Breast epithelium (tissue), 4 donors: ENCODE measurements at places on chromosomes 1 and 21. TPM values are rescaled to one million over a fixed set of nuclear protein-coding genes. Genes with fewer than 3 reads are reported as not detected.
A peak's percentile ranks its signal among the peaks of the same experiment; 100 is the strongest.

DNA sequence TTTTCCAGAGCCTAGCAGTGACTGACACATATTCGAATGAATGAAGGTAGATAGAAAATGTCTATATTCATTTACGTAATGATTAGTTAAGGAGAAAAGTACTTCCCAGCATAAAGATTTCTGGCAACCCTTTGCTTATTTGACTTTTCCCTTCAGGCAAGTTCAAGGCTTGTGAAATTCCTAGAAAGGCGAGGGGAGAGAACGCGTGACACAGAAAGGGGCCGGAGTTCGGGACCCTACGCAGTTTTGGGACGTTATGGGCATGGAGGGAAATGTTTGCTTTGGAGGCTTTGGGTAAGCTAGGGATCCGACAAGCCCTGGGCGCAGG is 472 bp upstream of the USP25 start:
- no peak for DNase-seq

GRCh38 chr1:218926631-218927030 is 247.0 kb upstream of the LYPLAL1 start:
- no peak for DNase-seq

GRCh38 chr1:86430376-86430775 is 6.4 kb downstream of the CLCA2 start:
- no peak for DNase-seq

UBL4B gene
- 0.29 TPM for total RNA-seq

- no peak for DNase-seq
Measured at GRCh38 chr1:23577056-23578004, 18.0 kb upstream of the ID3 start.

- DNase-seq: no peak
Measured at GRCh38 chr21:25925064-25925800, 190.5 kb downstream of the GABPA start.

NHLH1 gene
- not detected for total RNA-seq

DNA sequence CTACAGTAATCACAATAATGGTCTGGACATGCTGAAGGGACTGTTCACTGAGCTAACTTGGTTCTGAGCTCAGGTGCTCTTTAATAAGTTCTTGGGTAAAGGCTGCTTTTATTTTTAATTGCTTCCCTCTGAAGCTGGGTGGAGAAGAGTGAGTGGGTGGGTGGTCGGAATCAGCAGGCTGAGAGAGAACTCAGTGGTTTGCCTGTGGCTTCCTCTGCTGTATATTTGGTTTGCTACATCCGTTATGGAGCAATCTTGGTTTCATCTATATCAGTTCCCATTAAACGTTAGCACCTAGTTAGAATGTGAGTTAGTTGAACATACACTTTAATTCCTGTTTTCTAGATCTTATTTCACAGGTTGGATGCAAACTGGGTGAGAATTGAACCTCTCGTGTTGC is 23.3 kb downstream of the CNIH4 start:
- no peak for DNase-seq

HLX gene
- total RNA-seq: 15.1 TPM

DNA sequence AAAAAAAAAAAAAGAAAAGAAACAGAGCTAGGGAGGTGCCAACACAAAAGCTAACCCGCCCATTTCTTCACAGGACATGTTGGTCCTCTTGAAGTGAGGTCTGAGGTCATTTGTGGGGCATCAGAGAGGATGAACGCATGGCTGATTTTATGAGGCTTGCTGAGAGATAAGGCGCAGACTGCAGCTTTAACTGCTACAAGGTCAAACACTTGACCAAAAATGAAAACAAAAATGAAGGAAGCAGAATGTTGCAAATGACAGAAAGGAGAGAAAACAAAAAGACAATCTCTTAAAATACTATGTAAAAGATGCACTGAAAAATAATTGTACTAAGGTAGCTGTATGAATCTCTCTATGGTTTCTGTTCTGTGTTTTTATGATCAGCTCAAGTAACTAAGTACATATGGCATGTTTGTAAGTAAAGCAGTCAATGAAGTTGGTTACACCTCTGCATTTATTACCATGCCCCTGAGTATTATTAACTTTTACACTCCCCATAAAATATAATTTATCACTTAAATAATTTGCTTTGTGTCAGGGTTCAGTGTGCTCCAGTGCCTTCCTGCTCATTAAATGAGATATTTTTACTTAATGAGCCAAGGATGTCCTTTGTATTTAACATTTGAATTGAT is 249.1 kb upstream of the NR5A2 start:
- DNase-seq: no peak

PLA2G2F gene
- total RNA-seq: not detected

GRCh38 chr1:178881950-178882349 is 11.1 kb upstream of the ANGPTL1 start:
- no peak for DNase-seq

SLC26A9 gene
- not detected for total RNA-seq

PTCH2 gene
- 2.2 TPM for total RNA-seq

- no peak for DNase-seq
Measured at GRCh38 chr1:183279835-183280234, 93.8 kb downstream of the LAMC2 start.

RIMKLA gene
- 0.66 TPM for total RNA-seq

- no peak for DNase-seq
Measured at GRCh38 chr1:209622841-209623829, 29.1 kb downstream of the LAMB3 start.

SPRR2F gene
- not detected for total RNA-seq

DNA sequence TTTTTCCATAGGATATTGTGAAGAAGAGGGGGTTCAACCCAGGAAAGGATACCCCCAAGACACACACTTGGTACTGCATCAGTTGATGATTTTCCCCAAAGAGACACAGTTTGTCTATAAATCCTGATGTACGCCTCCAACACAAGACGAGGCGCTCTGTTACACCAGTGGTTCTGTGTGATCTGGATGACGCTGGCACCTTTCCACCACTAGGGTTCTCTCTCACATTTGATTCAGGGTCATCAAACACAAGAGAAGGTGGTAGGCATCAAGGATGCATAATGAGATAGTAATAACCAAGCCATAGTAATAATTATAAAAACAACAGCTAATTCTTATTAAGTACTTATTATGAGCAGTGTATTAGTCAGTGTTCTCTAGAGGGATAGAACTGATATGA is 508.8 kb upstream of the ZP4 start:
- DNase-seq: no peak

DYNLT5 gene
- 0.32 TPM for total RNA-seq

DNA sequence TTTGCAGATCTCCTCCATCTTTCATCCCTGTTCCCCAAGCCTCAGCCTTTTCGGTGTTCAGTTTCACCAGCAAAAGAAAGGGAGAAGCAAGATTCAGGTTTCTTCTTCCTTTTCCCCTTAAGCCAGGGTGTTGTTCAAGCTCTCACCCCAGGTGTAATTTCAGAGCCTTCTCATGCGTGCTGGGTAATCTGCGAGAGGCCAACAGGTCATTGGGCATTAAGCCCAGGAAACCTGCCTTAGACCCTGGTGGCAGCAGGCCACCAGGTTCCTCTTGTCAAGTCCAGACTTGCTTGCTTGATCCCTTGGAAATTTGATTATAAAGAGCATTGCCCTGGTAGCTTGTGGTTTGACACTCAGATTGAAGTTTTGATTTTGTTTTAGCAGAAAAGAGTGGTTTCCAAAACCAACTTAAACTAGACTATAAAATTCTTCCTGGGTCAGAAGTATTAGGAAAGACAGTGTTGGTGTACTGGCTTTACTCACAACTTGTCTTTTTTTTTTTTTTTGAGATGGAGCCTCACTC is 6.9 kb downstream of the AKR1A1 start:
- DNase-seq: no peak

GRCh38 chr1:30966690-30967369 is 58.3 kb upstream of the SDC3 start:
- DNase-seq: no peak

DNA sequence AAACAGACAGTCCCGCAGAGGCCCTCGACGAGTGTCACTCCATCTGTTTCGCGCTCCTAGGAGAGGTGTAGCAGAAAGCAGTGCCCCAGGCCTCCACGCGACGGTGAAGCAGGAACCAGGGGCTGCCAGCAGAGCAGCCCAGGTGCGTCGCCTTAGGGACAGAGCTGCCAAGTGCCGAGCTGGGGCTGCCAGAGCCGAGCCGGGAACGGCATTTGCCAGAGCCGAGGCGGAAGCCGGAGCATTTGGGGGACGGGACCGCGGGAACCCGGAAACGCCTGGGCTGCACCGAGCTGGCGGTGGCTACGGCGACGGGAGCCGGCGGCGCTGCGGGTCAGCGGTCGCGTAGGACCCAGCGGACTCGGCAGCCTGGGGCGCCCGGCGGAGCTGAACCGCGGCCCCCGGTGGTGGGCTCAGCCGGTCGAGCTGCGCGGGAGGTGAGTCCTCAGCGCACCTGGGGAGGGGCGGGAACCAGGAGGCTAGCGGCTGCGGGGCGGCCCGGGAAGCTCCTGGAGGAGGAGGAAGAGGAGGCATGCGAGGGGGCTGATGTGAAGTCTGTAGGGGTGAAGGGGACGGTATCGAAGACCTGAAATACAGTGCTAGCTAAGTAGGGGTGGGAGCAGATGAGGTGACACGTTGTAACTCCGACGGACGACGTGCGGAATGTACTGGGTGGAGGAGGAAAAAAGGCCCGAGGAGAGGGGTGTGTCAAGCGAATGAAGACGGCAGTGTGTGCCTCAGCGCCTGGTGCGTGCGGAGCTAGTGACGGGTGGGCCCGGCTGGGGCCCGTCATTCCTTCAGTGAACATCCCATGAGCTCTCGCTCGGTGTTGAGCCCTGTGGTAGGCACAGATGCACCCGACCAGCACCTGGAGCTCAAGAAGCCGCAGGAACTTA is at the start of gene SLC35A3:
Gene SLC35A3, plus strand, starts transcription at position 268 of the 893 bp plus-strand sequence. CDS start 23,559 bp downstream, outside the sequence.
- peak; percentile 83 for DNase-seq

GRCh38 chr1:43558346-43558841 is 27.7 kb downstream of the PTPRF start:
- DNase-seq: no peak

DNA sequence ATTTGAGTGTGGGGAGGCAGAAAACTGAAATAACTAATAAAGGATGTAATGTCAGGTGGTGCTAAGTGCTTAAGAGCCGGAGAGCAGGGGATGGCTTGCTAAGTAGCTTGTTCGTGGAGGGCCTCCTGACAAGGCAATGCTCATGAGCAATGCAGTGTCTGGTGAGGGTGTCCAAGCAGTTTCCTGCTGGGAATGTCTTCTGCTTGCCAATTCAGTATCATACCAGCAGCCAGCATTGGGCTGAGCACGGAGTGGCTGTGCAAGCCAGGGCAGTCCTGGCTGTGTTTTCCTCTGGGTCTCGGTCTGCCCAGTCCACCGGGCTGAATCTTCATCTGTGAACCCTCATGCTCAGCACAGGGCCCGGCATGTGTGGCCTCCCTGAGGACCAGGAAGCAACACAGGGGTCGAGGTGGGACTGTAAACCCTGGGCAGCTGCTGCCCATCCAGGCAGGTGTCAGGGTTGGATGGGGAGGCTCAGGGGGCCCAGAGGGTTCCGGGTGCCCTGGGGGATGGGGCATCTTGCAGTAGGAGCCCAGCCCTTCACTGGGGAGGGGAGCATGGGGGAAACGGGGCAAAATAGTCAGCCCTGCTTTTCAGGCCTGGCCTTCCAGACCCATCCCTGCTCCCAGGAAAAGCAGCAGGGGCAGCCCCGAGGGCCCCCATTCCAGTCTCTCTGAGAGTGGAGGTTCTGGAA is 27.5 kb downstream of the EDN2 start:
- no peak for DNase-seq

SPRR1A gene
- total RNA-seq: not detected

VANGL2 gene
- total RNA-seq: 0.48 TPM

- DNase-seq: no peak
Measured at GRCh38 chr1:50976890-50977574, 7.0 kb downstream of the CDKN2C start.

DNA sequence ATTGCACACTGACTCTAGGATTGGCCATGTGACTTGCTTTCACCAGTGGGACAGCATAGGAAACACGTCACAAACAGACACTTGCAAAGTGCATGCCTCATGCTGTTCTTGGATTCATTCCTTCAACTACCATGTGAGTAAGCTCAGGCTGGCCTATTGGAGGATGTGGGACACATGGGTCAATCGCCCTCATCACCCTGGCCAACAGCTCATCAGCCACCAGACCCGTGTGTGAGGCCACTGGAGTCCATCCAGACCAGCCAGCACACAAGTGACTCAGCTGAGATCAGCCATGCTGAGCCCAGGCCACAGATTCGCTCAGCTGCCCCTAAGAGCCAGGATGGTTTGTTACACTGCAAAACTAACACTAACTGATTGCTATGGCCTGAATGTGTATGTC is 216.1 kb upstream of the GRIK3 start:
- DNase-seq: no peak

DNA sequence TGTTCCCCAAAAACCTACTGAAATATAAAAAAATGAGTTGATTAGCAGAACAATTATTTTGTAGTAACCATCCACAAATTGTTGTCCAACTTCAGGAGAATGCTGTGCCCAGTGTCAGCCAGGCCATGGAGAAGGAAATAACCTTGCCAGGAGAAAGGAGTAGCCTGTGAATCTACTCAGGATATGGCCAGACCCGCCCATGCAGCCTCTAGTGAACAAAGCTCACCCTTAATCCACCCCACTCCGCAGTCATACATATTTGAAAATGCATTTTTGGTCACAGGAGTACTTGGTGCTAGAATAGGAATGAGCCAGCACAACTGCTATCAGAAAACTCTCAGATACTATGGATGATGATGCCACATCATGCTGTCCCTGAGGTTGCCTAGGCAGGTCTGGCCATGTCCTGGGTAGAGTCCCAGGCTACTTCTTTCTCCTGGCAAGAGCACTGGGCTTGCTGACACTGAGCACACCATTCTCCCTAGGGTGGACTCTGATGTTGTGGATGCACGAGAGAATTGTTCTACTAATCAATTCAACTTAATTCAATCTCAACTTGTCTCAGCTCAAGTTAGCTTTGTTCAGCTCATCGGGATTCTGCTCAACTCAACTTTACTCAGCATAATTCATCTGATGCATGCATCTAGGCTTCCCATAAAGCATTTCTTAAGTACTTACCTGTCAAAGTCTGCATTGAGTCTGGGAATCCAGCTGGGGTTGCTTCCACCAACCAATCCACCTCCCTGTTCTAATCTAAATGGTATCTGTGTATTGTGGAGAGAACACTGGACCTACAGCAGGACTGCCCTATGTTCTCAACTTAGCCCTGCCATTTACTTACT is 18.2 kb downstream of the STYXL2 start:
- DNase-seq: no peak

DNA sequence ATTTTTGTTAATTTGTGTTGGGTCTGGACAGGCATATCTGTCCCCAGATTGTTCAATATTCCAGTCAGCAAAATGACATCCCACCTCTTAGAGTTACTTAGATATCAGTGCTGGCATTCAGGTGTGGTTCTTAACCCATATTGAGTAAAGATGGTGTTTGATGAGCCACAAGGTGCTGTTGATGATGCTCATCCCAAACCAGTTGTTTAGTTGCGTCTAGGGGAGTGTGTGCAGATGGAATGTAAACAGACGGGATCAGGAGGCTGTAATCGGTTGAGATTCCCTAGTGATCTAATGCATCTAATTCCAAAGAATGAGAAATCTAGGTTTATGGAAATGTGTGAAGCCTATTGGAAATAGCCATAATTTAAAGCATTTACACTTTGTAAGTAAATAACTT is 1.1 kb downstream of the HOOK1 start:
- no peak for DNase-seq

- DNase-seq: no peak
Measured at GRCh38 chr1:15684042-15684461, at the start of gene PLEKHM2. Gene PLEKHM2, plus strand, starts transcription at chr1:15684320. Its CDS starts 239 bp downstream, at chr1:15684559.

SYT14 gene
- total RNA-seq: not detected

TMEM54 gene
- 94.8 TPM for total RNA-seq

GRCh38 chr21:23890652-23891051 is 1716.6 kb downstream of the MRPL39 start:
- DNase-seq: no peak

HSPB7 gene
- 19.0 TPM for total RNA-seq

GRCh38 chr1:119779869-119780356 is 11.2 kb upstream of the HMGCS2 start:
- DNase-seq: no peak

GRCh38 chr1:209485167-209485566 is 98.3 kb upstream of the CAMK1G start:
- no peak for DNase-seq
